ENCODE measurements at places on chromosomes 2 and 18.

GRCh38 chr2:7429733-7430132, 512.5 kb downstream of the RNF144A start:
- DNase-seq, result no peak

DNA sequence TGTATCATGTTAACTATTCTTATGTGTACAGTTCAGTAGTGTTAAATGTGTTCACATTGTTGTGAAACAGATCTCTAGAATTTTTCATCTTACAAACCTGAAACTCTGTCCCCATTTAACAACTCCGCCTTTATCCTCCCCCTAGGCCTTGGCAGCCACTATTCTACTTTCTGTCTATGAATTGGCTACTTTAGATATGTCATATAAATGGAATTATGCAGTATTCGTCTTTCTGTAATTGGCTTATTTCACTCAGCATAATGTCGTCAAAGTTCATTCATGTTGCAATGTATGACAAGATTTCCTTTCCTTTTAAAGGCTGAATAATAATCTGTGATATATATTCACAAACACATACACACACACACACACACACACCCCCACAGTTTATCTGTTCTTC, 12.4 kb downstream of the ARMC9 start:
- no peak for DNase-seq

GRCh38 chr2:17648581-17648980, 105.0 kb downstream of the SMC6 start:
- no peak for DNase-seq

DNA sequence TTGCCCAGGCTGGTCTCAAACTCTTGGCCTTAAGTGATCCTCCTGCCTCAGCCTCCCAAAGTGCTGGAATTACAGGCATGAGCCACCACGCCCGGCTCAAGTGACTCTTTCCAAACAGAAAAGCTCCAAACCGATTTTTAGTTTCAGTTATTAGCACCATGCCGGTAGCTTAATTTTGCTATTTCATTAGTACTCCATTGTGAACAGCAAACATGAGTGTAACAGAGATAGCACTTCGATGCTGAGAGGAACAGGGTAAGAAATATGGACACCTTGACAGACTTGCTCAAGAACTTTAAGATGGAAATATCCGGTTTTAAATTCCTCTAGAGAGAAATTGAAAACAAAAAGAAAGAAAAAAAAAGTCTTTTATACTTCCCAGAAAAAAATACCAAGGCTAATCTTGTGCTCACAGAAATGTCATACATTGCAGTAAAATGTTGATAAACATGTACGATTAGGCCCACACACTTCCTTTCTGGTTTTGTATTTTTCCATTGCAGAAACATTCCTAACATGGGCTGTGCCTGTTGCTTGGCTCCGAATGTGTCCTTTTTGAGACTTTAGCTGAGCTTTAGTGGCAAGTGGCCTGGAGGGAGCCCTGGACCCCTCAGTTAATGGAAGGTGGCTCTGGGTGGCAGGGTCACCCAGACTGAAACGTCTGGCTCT, 18.3 kb downstream of the FHL2 start:
- DNase-seq, result no peak

- DNase-seq, result no peak
Measured at GRCh38 chr2:151655663-151656398, 78.4 kb downstream of the NEB start.

- DNase-seq, result no peak
Measured at GRCh38 chr18:31549416-31549815, 42.3 kb upstream of the TTR start.

DNA sequence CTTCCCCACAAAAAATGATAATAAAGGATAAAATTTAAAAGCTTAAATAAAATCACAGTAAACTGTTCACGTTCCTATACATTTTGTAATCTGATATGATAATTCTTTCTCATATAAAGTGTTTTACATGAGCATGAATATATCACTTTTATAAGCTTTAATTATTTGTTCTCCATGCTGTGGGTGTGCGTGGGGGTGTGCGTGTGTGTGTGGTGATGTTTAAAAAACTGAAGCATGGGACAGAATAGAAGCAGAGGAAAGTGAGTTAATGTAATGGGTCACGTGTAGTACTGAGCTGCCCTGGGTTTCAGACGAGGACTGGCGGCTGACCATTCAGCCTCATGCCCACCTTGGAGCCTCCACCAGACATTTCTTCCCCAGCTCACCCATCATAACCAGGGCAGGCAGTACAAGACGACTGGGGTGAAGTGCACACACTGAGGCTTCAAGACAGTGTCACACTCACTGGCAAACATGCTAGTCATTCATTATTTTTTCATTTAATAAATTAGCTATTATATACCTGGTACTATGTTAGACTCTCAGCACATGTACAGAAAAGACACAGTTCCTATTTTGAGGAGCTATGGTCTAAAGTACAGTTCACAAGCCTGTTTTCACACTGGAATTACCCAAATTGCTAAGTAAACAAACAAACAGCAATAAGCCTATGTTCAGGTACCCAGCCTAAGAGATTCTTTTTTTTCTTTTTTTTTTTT, 97.2 kb upstream of the LPIN2 start:
- no peak for DNase-seq

DNA sequence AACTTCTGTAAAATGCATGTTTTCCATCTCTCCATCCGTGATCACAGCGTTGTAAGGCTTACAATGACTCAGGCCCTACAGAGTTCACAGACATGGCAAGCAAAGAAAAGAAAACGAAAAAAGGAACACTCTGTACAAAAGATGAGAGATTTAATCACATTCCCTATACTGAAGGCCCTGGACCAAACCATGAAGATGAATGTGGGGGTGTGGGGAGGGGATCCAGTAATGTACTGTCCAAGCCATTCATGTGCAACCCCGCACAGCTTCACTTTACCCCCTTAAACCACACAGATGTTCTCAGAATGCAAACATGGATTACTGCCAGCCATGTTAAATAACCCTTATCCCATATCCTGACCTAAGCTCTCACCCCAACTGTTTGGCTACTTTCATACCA, 391.1 kb downstream of the NCKAP5 start:
- DNase-seq, result no peak

DNA sequence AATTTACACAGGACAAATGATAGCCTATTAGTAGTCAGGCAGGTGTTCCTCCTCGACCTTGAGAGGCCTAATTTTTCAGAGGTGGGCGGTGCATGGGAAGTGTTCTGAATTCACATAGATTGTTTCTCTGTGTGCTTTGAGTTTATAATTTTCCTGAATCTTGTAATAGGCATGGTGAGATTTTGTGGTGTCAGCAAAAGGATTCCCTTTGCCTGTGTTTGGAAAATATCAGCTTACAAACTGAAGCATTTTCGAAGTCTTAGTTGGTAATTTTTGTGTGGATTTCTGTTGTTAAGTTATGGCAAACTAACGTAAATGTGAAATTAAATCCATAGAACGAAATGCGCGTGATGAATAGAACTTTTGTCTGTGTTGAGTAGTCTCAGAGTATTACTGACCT, 194.0 kb upstream of the RBMS1 start:
- no peak for DNase-seq

DNA sequence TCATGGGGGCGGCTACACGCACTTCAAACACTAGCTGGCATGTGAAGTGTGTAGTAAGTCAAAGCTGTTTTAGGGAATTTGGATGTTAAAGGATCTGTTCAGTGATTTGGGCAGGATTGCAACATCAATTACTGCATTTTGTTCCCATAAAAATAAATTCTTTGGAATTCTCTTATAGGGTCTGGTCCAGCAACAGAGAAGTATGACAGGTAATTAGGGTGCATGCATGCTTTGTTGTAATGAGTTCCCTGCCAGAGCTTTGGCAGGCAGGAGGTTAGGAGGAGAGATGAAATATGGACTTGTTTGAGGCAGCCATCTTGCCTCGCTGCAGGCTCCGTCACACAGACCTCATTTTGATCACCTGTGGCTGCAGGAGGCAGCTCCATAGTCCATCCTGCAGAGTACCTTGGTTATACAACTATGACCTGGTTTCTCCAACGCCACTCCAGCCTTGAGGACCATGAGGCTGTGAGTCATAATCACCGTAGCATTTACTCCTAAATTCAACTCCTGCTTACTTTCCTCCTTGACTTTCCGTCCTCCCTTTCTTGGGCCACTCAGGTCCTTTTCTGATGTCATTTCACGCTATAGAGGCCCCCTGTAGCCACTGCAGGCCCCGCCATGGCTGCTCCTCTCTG, 26.5 kb upstream of the EML4 start:
- DNase-seq, result no peak

DNA sequence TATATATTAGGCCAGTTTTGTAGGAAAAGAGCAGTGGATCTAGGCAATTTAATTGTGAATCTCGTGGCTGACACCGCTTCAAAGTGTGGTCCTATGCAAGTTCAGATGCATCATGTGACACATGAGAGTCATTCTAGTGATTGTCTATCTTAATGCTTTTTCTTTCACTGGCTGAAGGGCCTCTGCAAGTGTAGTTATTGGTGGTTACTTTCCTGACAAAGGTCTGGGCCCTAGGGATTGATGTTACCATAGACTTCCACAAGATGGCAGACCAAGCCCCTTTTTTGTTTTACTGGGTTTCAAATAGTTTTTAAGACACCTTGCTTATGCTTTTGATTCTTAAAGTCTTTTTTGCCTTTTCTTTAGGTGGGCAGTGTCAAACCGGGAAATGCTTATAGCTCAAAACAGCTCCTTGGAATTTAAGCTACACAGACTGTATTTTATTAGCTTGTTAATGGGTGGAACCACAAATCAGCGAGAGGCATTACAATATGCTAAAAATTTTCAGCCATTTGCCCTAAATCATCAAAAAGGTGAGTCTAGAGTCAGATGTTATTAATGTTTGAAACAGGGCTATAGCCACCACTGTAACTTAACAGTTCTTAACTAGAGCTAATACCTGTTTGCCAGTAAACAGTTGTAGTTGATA, 25.9 kb downstream of the CD8A start:
- no peak for DNase-seq

DNA sequence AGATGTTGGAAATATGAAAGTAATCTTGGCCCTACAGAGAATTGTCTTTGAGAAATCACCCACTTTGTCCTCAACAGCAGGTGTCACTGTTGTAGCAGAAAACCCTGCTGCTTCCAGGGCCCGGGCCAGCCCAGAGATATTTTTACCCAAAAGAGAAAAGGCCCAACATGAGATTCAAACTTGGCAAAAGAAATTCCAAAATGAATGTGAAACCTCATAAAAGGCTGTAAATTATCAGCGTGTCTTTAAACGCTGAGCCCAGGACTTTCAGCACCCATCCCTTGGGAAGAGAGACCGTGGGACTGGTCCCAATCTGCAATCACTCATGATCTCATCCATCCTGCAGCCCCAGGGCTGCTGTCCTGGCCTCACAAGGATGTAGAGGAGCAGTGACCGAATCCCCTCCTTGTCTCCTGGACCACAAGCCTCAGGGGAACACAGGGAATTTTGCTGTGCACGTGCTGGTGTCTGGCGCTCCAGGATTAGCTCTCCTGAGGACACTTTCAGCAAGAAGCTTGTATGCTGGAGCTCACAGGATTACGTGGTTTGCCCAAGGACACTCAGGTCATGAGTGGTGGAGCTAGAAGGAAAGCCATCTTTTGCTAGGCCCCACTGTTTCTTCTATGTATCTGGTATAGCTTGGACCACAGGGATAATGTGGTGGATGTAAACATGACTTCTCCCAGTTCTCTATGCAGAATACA, 202.1 kb downstream of the RNF144A start:
- no peak for DNase-seq

GRCh38 chr18:46867367-46868143, 49.8 kb downstream of the PIAS2 start:
- DNase-seq, result no peak

DNA sequence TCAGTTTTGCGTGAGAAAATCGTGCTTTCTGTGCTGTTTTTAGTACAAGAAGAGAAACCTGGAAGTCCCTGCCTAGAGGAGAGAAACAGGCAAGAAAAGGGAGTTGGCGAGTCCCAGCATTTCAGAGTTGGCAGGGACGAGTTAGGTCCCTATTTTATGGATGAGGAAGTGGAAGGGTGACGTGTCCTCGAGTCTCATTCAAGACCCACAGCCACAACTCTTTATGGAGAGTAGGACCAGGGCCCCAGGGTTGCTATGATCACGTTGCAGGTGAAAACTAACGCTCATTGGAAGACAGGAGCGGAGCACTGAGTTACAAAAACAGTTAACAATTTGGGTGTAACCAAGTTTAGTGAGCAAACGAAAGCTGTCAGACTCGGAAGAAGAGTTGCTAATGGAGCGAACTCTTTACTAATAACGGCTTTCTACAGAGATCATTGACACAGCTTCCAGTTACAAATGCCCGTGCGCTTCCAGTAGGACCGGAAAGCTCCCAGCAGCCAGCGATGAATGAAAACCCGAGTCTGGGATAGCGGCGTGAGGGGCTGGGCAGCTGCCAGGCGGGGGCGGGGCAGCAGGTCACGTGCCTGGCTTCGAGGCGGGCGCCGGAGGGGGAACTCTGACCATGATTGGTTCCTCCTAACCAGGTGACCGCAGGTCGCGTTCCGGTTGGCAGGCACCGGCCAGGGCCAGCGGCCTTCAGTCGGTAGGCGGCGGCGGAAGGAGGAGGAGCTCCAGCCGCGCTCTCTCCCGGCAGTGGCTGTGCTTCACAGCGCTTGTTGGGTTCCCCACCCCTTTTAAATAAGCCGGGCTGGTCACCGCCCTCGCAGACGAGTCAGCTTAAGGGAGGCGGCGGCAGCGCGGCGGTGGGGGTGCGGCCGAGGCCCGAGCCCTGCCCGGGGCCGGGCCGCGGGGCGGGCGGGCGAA, at the start of gene CCNYL1:
Gene CCNYL1, plus strand, starts transcription at position 827 of the 927 bp plus-strand sequence. CDS start 257 bp downstream, outside the sequence.
- peak; percentile 99 for DNase-seq

- no peak for DNase-seq
Measured at GRCh38 chr2:116582850-116583249, 1231.6 kb upstream of the DDX18 start.

DNA sequence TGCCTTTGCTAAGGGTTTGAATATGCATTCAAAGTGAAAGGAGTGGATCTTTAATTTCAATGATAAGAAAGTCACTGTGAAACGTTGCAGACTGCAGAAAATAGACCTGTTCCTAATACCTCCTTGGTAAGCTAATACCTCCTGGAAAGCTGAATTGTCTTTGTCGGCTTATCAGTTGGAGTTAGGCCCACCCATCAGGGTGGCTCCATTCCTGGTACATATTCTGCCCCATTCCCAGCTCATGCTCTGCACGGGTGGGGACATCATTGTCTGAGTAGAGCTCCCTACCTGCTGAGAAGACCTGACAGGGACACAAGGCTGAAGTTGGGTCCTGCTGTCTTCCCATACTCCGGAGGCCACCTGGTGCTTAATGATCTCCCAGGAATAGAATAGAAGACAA, 203.3 kb downstream of the EN1 start:
- DNase-seq, result no peak

GRCh38 chr2:150182566-150183235, 304.8 kb downstream of the RND3 start:
- no peak for DNase-seq

DNA sequence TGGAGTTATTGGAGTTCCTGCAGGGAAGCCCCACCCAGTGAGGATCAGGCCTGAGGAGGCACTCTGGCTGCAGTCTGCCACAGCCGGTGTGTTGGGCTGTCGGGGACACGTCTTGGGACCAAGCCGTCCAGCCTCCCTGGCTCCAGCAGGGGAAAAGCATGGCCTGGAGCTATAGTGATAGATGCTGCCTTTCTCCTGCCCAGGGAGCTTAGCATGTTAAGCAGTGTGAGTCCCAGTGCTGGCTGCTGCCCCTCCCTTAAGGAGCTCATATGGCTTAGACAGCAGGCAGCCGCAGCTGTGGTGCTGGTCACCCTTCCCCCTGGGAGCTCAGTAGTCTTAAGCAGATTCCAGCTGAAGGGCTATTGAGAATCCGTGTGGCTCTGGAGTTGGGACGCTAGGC, 78.9 kb downstream of the CERS6 start:
- no peak for DNase-seq
